Stimulated activated CD8-positive, alpha-beta memory T cell treated with anti-CD3 and anti-CD28 coated beads, Interleukin-2, amount 100 ng/mL, for 48 hours (primary cell): ENCODE measurements at places on chromosomes 7 and 10.

DNA sequence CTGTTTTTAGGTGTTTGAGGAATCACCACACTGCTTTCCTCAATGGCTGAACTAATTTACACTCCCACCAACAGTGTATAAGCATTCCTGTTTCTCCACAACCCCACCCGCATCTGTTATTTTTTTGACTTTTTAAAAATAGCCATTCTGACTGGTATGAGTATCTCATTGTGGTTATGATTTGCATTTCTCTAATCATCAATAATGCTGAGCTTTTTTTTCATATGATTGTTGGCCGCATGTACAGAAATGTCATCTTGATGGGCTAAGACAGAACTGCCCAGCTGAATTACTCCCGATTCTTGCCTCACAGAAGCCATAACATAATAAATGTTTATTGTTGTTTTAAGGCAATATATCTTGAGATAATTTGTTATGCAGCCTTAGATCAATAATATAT, 93.1 kb upstream of the DKK1 start:
- DNase-seq, result no peak

GRCh38 chr10:24551161-24551560, 172.5 kb downstream of the ARHGAP21 start:
- DNase-seq, result no peak

DNA sequence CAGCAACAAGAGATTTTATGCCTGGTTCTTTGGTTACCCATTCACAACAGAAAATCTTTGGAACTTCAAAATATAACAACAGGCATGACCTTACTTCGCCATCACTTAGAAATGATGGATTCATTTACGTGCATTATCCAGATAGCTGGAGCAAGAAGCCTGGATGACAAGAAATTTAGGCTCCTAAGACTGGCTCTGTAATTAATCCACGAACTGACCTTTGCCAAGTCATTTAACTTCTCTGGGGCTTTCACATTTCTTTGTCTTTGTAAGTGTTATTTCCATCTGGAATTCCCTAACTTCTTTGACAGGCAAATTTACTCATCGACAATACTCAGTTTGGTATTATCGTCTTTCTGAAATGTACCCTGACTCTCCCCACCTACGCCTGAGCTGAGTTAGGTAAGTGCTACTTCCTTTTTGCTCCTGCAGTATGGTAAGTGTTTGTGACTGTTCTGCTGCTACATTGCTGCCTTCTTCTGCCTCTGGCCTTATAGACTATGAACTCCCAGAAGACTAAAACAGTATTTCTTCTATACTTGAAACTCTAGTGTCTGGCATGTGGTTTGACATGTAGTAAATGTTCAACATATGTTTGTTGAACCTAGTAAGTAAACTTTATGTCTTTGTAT, 5.5 kb upstream of the MDFIC start:
- DNase-seq, result no peak

DNA sequence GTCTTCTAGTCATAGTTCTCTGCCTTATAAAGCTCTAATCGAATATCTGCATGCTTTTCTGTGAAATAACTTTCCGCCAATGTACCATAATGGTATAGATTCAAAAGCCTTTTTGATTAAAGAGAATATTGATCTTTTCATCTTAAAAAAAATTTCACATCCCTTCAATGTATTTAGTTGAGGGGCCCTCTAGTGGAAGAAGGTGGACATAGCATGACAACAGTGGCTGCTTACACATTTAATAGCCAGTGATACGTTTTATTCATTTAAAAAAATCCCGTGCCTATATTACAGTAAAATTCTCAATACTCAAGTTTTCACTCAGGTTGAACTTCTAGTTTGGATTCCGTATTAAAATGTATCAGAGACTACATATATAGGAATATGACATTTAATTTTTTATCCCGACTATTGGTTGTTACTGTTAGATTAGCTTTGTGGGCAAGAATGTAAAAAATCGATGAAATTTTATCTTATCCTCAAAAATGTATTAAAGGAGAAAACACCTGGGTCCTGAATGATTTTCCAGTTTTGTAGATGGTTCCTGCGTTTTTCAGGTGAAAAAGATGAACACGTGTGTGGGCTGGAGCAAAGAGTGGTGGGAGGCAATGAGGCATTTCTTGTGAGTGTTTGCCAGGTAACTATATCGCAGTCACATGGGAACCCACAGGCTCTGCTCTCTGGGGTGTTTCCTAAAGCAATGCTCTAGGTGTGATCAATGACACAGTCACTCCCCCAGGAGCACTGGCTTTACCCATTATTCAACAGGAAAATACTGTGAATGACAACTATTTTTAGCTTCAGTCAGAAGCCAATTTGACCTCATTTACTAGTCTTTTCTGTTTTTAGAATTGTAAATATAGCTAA, 24.1 kb upstream of the PNLIP start:
- peak; percentile 0 for DNase-seq

GRCh38 chr7:22563032-22563501, 63.1 kb upstream of the STEAP1B start:
- no peak for DNase-seq

- no peak for DNase-seq
These were observed 1.6 kb downstream of the KNDC1 start for GRCh38 chr10:133161486-133162109.

DNA sequence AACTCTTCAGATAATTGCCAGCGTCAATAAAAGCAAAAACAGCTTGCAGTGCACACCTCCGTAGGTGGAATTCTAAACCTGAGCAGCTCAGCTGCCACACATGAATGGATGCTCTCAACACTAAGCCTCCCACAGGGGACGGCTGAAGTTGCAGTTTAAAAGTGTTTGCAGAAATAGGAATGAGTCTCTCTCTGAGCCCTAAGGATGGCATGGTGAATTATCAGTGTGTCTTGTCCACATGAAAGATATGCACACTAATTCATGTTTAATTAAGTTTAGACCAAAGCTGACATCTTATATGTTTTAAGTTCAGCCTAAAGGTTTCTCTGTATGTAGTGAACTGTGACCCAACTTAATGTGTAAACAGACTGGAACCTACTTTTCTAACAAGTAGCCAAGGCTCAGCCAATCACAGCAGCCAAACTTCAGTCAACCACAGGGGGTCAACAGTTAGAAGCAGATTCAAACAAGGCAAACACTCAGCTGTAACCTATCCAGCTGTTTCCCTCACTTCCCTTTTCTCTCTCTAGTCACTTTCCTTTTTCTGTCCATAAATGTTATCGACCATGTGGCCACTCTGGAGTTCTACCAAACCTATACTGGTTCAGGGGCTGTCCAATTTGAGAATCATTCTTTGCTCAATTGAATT, 38.1 kb downstream of the CTTNBP2 start:
- no peak for DNase-seq

- no peak for DNase-seq
These were observed 7.2 kb downstream of the GCC1 start for GRCh38 chr7:127578036-127578684.

- DNase-seq, result no peak
These were observed 21.6 kb downstream of the ENO4 start for GRCh38 chr10:116870949-116871348.

DNA sequence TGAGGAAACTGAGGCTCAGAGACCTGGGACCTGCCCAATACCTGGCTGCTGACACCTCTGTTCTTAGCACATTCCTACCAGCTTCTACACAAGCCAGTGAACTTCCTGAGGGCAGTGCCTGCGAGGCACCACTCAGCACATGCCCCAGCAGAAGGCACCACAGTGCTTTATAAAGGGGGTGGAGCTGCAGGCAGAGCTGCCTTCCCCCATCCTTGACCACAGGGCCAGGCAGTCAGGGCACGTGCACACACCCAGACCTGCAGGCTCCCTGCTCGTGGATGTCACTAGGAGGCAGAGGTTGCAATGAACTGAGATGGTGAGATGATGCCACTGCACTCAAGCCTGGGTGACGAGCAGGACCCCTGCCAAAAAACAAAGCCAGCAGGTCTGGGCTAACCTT, 39.2 kb upstream of the TUBB8 start:
- no peak for DNase-seq
